ENCODE measurements at places on chromosomes 4 and X.

- no peak for DNase-seq
Observed at GRCh38 chr4:180057299-180057721, 2185.9 kb upstream of the TENM3 start.

DNA sequence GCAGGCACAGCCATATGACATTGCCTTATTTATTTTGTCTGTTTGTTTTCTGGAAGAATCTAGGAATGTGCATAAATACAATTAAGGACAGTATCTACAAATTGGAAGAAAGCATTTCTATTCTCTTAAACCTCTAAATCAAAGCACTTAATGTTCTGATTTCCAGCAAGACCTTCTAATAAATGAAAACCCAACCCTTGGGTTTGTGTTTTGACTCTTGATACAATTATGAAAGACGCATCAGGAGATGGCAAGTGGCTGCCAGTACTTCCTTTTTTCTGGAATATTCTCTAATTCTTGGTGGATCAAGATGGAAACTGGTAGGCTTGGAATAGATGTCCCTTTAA is 437 bp upstream of the CPE start:
- no peak for DNase-seq

DNA sequence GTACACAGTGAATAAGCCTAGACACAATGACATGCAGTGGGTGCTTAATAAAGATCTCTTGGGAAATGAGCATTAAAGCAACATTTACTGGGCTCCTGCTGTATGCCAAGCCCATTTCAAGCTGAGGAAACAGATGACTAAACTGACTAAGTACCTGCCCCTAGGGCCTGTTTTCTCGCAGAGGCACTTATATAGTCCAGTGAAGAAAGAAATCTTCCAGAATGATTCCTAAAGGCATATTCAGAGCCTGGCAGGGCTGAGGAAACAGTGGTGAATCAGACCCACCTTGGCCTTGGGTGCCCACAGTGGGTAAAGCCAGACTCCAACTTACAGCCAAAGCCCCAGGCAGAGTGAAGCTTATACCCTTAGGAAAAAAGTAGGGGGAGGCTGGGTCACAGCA is 22.0 kb upstream of the S100P start:
- no peak for DNase-seq

- no peak for DNase-seq
Observed at GRCh38 chr4:78360466-78360865, 191.1 kb upstream of the ANXA3 start.

GRCh38 chr4:89242864-89243732 is 64.5 kb downstream of the GPRIN3 start:
- DNase-seq = no peak
